ENCODE measurements at places on chromosomes 2 and 18.
A peak's percentile ranks its signal among the peaks of the same experiment; 100 is the strongest.

DNA sequence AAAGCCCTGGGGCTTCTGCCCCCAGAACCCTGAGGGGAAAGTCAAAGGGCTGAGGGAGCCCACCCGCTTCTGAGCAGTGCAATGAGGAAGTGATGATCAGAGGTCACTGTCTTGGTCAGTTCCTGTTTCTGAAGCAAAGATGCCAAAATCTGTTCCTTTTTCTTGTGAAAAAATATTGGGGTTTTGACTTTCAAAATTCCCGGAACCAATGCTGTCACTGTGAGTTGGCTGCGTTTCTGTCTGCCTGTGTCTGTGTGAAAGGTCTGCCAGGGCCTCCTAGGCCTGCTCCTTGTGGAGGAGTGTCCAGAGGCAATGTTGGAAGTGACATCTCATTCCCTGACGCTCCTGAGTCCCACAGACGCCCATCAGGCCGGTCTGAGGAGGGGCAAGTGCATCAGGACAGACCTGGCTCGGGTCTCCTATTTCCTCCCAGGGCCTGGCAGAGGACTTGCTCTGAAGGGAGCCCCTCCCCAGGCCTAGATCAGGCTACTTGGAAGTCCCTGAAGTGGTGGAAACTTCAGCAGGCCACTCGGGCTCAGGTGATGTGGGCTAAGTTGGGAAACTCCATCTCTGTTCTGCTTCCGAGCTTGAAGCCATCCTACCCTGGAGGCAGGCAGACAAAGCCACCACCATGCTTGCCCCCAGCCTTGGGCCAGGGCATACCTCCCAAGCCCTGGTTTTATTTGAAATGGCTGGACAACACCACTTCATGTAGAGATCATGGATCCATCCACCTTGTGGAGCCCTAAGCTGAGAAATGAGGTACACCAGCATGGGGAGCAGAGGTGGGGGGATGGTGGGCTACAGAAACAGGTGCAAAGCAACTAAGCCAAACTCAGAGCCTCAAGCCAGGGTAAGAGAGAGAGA, 51.0 kb downstream of the PKDCC start:
- DNase-seq: no peak

DNA sequence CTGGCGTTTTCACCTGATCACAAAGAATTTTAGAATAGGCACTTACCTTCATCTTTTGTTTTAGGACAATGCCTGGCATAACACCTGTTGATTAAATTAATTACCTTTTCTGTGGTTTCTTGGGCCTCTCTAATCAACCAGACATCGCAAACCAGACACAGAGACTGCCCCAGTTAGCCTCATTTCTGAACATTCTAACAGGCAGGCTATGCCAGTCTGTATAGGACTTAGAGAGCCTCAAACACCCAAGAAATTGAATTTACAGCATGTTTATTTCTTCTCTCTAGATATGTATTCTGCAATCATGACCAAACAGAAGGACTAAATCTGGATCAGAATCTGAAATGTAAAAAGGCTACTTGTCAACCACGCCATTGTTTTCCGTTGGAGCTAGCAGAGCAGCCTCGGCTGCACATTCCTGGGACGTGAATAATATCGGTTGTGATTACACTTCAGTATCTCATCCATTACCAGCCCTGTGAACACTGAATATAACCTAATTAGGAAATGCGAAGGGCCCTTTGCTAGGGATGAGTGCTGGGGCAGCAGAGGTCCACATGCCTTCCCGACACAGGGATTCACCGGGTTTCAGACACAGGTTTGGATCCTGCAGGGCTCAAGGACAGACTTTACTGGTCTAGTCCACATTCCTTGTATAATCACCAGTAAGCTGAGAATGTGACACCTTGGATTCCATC, 17.5 kb upstream of the CDC42EP3 start:
- peak; percentile 90 for DNase-seq

GRCh38 chr2:147485210-147485851, 359.5 kb upstream of the ACVR2A start:
- DNase-seq: no peak

- DNase-seq: peak; percentile 6
These were observed 6.2 kb upstream of the GPR155 start for GRCh38 chr2:174492963-174493431.

DNA sequence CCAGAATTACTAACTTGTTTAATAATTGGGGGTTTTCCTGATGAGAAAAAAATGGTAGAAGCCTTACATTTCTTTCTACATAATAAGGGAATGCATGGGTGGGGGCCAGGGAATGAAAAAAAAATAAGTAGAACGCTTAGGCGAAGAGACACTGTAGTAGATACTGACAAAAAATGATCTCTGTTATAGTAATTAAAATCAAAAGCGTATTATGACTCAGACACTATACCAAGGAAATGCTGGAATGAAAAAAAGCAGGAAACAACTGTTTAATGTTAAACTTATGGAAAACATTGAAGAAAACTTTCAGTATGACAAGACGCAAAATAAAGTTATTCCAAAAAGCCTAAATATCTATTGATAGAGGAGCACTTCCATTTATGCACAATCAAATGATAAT, 42.9 kb downstream of the PRPF40A start:
- no peak for DNase-seq

GRCh38 chr18:75654851-75655751, 227.6 kb upstream of the SMIM21 start:
- DNase-seq: no peak

DNA sequence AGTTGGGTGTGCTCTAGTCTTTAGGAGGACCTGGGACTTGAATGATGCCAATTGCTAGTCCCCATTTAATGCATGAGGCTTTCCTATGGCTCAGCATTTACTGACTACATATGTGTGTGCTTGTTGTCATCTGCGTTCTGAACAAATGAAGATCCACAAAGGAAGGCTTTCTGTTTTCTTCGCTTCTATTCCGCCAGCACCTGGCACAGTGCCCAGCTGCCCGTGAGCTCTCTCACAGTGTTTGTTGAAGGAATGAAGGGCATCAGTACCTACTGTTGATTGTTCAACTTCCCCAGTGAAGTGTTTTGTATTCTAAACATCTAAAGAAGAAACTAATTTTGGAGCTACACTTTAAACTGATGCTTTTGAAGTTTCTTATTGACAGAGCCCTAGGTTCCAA, 122.4 kb upstream of the LINC00305 start:
- no peak for DNase-seq

GRCh38 chr2:72934683-72935610, 17.6 kb downstream of the EMX1 start:
- no peak for DNase-seq

GRCh38 chr2:4134551-4135550, 431.5 kb downstream of the DCDC2C start:
- DNase-seq: no peak

DNA sequence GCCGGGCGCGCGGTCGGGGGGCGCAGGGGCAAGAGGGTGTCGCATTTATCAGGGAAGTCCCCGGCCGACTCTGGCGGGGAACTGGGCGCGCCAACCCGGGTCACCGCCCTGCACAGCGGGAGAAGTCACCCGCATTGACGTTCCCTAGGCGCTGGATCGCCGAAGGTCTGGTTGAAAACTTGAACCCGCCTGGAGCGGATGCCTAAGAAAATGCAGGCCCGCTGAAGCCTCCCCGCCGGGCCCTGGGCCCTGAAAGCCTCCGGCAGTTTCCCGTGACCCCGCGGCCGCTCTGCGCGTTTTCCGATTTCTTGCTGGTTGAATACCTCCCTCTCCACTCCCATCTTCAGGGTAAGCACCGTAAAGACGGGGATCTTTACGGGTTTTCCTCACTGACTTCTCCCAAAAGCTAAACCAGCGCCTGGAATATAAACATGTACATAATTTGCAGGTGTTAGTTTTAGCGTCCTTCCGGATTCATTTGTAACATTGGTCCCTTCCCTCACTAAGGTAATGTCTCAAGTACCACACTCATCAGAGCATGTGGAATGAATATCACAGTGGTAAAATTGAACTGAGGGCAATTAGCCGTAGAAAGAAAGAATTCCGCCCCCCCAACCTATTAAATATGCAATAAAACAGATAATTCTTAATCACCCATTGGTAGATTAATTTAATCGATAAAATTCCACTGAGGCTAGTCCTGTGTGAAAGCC, 675 bp upstream of the SPIRE1 start:
- peak; percentile 73 for DNase-seq

DNA sequence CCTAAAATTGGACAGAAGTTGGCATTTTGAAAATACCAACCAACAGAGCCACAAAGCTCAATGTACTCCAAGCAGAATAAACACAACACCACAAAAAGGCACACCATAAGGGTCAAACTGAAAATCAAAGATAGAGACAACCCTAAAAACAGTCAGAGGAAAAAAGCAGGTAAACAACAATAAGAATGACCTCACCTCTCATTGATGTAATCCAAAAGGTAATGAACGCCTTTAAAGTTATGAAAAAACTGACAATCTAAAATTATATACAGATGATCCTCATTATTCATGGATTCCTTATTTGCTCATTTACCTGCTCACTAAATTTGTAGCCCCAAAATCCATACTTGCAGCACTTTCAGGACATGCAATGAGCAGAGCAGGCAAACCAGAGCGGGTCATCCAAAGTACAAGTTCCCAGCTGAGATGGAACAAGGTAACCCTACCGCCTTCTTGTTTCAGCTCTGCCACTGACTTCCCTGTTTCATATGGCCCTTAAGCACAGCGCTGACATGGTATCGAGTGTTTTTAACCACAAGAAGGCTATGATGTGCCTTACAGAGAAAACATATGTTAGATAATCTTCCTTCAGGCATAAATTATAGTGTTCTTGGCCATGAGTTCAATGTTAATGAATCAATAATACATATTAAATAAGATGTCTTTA, 17.0 kb downstream of the RTN4 start:
- peak; percentile 61 for DNase-seq

GRCh38 chr18:68722821-68723220, 7.9 kb upstream of the TMX3 start:
- DNase-seq: no peak

GRCh38 chr18:22253676-22254075, 84.3 kb downstream of the GATA6 start:
- DNase-seq: peak; percentile 15

GRCh38 chr2:228599297-228599696, 417.8 kb upstream of the SPHKAP start:
- no peak for DNase-seq

DNA sequence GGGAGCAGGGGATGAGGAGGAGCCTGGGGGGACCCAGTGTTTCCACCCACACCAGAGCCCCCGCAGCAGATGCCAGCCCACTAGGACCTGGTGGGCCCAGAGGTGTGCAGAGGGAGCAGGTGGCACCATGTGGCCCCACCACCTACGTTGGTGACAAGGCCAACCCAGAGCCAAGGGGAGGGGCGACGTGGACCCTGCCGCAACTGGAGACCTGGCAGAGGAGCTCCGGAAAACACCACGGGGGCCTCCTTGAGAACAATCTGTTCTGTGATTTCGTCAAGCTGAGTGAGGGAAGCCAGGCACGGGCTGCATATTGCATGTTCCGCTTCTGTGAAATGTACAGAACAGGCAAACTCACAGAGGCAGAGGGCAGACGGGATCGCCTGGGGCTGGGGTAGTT, 49.1 kb upstream of the GPC1 start:
- DNase-seq: peak; percentile 49

- DNase-seq: no peak
These were observed 302.0 kb upstream of the CCDC68 start for GRCh38 chr18:55261253-55261652.

DNA sequence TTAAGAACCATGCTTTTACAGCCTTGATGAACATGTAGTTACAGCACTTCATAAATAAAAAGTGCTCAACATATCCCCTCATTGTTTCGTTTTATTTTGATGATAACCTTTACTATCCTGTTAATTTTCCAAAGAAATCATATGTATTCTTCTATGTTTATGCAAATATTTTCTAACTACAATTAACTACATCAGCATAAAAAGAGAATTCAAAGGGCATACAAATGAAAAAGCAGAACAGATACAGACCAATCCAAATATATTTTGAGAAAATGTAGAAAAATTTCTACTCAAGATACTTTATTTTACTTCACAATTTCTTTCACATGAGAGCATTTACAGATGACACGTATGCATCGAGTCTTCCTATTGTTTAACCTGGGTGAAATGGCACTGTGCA, 69.1 kb downstream of the MBD2 start:
- DNase-seq: no peak
